ENCODE measurements at places on chromosomes 3 and 15. TPM values are rescaled to one million over a fixed set of nuclear protein-coding genes. Genes with fewer than 3 reads are reported as not detected.
A peak's percentile ranks its signal among the peaks of the same experiment; 100 is the strongest.

- no peaks in the 10 kb centered on the region for H3K27me3 ChIP-seq
- peak overlapping the region; percentile 82 for H3K27ac ChIP-seq
- DNase-seq, result peak; percentile 69
- H3K4me1 ChIP-seq, result peaks cover 8% of the 10 kb centered on the region
- H3K36me3 ChIP-seq, result no peaks in the 10 kb centered on the region
These were observed 30.3 kb downstream of the CPN2 start for GRCh38 chr3:194320744-194321243.

- peak; percentile 38 for DNase-seq
- peak overlapping the region; percentile 66 for H3K4me3 ChIP-seq
- H3K36me3 ChIP-seq, result no peaks in the 10 kb centered on the region
These were observed 785 bp upstream of the IFT57 start for GRCh38 chr3:108222853-108223565.

DNA sequence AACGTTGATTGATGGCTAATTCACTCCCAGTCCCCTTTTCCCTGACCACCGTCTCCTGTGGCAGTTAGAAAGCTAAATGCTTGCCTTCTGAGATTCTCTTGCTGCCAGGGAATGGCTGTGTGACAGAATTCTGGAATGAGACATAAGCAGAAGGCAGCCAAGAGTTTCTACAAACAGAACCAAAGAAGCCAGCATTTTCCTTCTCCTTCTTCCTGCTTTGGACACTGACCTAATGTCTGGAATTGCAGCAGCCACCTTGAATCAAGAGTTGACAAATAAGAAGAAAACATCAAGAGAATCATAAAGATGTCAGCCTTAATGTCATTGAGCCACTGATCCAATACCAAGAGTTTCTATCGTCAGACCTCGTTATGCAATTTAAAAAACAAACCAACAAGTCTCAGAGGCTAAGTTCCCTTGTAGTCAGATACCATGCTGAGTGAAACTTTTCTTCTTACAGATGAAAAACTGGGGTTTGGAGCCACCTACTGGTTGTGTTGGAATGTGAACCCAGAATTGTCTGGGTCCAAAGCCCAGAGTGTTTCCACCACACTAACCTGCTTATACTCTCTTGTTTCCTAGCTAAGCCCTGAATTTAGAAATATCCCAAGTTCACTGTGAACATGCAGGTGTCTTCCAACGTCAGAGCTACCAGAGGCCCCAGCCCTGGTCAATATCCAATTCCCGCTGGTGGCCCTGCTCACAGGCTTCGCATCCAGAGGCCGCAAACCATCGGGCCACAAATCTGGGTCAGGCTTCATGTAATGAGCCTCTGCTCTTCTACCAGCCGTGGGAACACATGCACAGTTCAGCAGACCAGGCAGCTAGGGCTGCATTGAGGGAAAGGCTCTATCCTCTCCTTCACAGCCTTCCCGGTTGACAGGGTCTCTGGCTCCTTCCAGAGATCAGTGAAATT, 42.5 kb downstream of the MCF2L2 start:
- no peak overlapping the region for H3K4me3 ChIP-seq
- peaks cover 7% of the 10 kb centered on the region for H3K4me1 ChIP-seq
- no peaks in the 10 kb centered on the region for H3K36me3 ChIP-seq
- DNase-seq, result peak; percentile 90
- H3K27me3 ChIP-seq, result no peaks in the 10 kb centered on the region

GRCh38 chr15:101562428-101563059, 73.0 kb upstream of the PCSK6 start:
- peaks cover 4% of the 10 kb centered on the region for H3K4me1 ChIP-seq
- peaks cover 35% of the 10 kb centered on the region for H3K27me3 ChIP-seq
- H3K27ac ChIP-seq, result no peak overlapping the region
- H3K36me3 ChIP-seq, result no peaks in the 10 kb centered on the region
- no peak for DNase-seq

DNA sequence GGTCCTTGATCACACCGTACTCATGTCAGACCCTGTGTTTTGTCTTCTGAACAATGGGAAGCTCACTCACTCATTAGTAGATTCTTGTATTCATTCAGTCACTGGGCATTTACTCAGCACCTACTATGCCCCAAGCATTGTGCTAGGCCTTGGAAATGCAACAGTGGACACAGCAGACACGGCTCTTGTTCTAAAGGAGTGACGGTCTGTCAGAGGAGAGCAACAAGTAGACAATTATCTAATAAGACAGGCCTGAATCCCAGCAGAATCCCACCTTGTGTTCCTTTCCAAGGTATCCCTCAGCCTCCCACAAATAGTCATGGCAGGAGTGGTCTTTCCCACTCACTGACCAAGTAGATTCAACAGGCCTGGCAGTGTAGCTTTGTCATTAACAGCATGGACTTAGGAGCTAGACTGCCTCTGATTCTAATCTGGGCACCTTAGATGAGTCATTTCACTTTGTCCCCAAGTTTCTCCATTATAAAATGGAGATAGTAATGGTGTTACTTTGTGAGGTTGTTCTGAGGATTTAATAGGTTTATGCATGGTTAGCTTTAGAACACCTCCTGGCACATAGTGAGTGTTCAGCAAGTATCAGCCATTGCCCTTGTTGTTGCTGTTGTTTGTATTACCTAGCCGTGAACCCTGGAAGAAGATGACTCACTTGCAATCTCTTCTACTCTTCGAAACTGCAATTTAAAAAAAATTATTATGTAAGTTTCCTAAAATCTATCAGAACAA, 69.1 kb downstream of the SSUH2 start:
- no peaks in the 10 kb centered on the region for H3K27me3 ChIP-seq
- DNase-seq, result no peak
- H3K36me3 ChIP-seq, result peaks cover 15% of the 10 kb centered on the region
- no peak overlapping the region for H3K4me3 ChIP-seq
- H3K27ac ChIP-seq, result no peak overlapping the region

Gene GOLGA6B
- not detected for total RNA-seq

DNA sequence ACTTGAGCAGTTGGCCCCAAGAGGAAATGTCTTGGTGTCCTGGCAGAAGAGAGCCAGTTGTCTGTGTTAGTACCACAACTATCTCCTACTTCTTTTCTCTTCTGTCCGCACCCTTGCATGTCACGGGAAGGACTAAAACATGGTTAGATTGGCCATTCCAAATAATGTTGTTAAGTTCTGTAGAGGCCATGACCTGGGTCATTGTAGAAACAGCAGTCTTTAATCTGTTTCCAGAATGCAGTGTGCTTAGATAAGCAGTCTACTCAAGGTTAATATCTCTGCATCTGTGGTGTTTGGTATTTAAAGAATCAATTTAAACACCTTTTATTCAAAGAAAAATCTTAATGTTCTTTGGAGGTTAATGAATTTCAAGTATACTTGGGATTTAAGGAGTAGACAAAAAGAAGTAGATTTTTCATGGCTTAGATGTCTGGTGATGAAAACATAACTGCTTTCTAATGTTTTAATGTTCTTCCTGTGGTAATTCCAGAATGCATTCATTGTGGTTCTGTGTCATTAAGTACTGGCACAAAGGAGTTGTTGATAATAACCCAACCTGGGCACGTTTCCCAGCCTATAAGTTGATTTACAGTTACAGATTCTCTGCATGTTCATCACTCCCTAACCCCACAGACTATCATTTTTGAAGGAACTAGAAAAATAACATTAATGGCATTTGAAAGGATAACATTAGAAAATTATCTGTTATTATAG, 58.9 kb downstream of the TMEM108 start:
- no peak overlapping the region for H3K4me3 ChIP-seq
- DNase-seq, result no peak
- no peaks in the 10 kb centered on the region for H3K4me1 ChIP-seq
- no peaks in the 10 kb centered on the region for H3K36me3 ChIP-seq
- H3K27me3 ChIP-seq, result no peaks in the 10 kb centered on the region
- no peak overlapping the region for H3K27ac ChIP-seq

GRCh38 chr15:49589030-49589429, 31.6 kb downstream of the FAM227B start:
- DNase-seq, result no peak
- no peaks in the 10 kb centered on the region for H3K4me1 ChIP-seq
- no peak overlapping the region for H3K4me3 ChIP-seq

Gene EHD4
- total RNA-seq, result 9.4 TPM

- H3K27me3 ChIP-seq, result no peaks in the 10 kb centered on the region
- no peak overlapping the region for H3K4me3 ChIP-seq
- H3K36me3 ChIP-seq, result no peaks in the 10 kb centered on the region
- no peak overlapping the region for H3K27ac ChIP-seq
- no peaks in the 10 kb centered on the region for H3K4me1 ChIP-seq
- no peak for DNase-seq
These were observed 690.3 kb downstream of the MECOM start for GRCh38 chr3:168973206-168973605.

Gene ATP10A
- 5.8 TPM for total RNA-seq

DNA sequence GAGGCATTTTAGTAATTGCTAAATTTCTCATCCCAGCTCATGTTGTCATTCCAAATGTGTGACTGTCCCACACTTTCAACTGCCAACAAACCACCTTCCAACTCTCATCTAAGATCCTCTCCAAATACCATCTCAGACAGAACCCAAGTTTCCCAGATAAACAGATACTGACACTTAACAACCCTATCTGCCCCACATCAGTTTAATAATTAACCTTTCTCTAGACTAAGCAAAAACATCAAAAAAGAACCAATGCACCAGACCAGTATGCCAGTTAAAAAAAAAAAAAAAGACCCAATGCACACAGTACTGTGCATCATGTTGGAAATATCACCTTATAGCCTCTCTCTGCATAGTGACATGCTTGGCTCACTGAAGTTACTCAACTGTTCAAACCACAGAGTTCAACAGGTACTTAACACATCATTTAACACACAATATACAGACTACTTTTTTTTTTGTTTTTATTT, 5.5 kb downstream of the SFMBT1 start:
- H3K36me3 ChIP-seq, result no peaks in the 10 kb centered on the region
- no peak for DNase-seq
- H3K4me3 ChIP-seq, result no peak overlapping the region
- no peak overlapping the region for H3K27ac ChIP-seq

DNA sequence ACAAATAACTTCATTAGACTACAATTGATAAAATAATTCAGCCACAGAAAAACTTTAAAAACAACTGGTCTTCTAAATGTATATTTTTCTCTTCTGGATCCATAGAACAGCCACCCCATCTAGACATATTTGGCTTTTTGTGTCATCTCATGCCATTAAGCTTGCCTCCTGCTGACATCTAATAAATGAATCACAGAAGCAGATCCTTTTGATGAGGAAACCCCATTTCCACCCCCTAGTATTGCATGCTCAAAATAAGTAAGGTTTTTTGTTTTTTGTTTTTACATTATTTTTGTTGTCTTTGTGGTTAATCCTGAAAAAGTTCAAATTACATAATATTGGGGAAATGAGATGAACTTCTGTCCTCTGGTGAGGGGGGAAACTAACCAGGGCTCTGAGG, 94.8 kb downstream of the DUT start:
- H3K27me3 ChIP-seq, result no peaks in the 10 kb centered on the region
- no peak overlapping the region for H3K27ac ChIP-seq
- no peak overlapping the region for H3K4me3 ChIP-seq
- DNase-seq, result no peak

GRCh38 chr15:77009646-77010311, 14.9 kb downstream of the PSTPIP1 start:
- no peaks in the 10 kb centered on the region for H3K4me1 ChIP-seq
- no peak overlapping the region for H3K4me3 ChIP-seq
- no peak for DNase-seq
- no peaks in the 10 kb centered on the region for H3K27me3 ChIP-seq

DNA sequence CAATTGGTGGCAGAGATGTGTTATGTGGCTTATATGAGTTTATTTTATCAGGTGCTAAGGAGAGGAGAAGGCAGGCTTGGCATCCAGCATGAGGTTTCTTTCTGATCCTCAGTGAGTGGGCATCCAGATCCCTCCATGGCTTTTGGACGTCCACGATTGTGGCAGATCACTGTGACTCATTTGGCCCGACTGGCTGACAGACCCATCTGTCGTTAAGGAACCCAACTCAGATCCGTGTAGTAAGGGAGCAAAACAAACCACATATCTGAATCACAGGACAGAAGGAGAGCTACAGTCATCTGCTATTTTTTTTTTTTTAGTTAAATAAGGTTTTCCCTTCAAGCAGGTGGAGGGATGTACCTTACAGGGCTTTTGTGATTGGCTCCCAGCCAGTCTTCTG, 197.0 kb upstream of the KCNH8 start:
- H3K36me3 ChIP-seq, result no peaks in the 10 kb centered on the region
- H3K4me1 ChIP-seq, result no peaks in the 10 kb centered on the region
- no peaks in the 10 kb centered on the region for H3K27me3 ChIP-seq
- DNase-seq, result no peak

Gene ATP2B2
- total RNA-seq, result not detected

Gene MUSTN1
- 24.1 TPM for total RNA-seq

Data from stomach (tissue), 19 donors.